ENCODE measurements at places on chromosomes 11 and 22.

DNA sequence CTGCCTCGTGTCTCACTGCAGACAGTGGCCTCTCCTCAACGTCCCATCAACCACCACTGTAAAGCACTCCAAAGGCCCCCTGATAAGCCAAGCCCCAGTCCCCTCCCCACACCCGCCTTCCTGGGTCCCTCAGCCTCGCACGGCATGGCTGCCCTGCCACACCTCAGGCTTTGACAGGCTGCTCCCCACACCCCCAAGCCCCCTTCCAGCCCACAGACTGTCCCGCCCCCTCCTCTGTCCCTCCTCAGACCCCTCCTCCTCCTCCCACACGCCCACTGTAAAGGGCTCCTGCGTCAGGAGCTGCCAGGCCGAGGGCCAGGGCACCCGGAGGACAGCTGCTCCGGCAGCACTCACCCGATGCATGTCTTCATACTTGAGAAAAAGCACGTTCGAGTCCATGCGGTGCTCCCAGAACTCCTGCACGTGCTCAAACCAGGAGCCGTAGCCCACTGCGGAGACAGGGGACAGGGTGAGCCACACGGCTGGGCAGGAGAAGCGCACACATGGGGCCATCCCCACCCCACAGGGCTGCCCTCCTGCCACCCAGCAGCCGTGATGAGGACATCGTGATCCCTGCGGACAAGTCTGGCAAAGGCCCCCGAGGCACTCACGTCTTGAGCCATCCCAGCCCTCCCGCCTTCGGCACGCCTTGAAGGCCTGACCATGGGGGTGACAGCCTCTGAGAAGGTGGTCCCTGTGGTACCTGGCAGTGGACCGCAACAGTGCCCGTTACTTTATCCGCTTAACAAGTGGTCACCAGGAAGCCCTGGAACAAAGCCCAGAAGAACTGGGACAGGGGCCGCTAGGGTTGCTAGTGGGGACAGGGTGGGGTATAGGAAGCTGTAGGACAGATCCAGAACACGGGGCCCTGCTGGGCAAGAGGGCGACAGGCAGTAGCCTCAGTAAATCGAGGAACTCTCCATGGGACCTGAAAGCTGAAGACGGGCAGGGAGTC is 21.5 kb upstream of the EFCAB6 start:
- no peak for DNase-seq

DNA sequence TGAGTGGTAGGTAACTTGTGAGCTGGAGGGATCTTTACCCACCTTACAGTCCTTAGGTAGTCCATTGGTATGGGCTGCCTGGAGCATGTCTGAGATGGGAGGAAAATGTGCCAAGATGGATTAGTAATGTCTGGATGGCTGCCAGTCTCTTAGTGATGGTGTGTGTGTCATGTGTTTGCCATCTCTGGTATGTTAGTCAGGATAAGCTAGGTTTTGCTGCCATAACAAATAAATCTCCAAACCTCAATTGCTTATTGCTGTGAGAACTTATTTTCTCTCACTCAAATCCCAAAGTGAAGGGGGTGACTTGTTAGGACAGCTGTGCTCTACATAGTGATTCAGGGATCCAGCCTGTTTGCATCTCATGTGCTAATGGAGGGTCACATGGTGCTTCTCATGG is 40.9 kb upstream of the MYEOV start:
- DNase-seq: no peak

- peak; percentile 76 for DNase-seq
Measured at GRCh38 chr11:67303132-67303834, at the start of gene SSH3. TSS of gene SSH3 (plus strand) at chr11:67303530. CDS start at chr11:67303626, 96 bp downstream.

GRCh38 chr11:122910775-122911174 is 28.2 kb downstream of the JHY start:
- no peak for DNase-seq

DNA sequence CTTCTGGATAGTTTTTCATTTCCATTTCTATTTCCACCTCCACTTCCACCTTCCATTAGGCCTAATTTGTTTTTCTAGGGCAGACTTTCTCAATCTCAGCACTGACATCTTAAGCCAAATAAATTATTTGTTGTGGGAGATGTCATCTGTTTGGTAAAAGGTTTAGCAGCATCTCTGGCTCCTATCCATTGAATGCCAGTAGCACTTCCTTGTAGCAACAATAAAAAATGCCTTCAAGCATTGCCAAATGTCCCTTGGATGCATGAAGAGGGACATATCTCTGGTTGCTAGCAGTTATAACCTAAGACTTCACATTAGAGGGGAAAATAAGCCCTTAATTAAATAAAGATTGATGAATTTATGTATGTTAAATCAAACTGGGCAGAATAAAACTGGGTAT is 1.9 kb downstream of the OR52A5 start:
- no peak for DNase-seq

DNA sequence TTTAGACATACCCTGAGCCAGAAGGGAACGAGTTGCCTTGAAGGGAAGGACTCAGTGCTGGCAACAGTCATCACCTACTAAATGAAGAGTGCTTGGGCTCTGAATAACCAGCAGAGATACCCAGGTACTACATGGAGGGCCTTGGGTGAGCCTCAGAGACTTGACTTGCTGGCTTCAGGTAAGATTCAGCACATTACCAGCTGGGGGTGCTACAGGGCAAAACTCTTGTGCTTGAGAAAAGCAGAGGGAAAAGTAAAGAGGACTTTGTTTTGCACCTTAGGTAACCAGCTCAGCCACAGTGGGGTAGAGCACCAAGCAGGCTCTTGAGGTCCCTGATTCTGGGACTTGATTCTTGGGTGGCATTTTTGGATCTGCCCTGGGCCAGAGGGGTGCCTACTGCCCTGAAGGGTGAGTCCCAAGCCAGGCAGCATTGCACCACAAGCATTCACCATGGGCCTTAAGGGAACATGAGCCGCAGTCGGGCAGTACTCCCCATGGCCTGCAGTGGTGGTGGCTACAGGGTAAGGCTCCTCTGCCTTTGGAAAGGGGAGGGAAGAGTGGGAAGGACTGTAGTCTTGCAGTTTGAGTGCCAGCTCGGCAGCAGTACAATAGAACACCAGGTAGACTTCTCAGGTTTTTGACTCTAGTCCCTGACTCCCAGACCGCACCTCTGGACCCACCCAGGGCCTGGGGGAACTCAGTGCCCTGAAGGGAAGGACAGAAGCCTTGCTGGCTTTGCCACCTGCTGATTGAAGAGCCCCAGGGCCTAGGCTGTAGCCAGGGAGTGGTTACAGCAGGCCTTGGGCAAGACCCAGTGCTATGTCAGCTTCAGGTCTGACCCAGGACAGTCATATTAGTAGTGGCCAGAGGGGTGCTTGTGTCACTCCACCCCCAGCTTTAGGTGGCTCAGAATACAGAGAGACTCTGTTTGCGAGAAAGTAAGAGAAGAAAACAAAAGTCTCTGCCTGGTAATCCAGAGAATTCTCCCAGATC is 22.7 kb upstream of the PLEKHA7 start:
- no peak for DNase-seq

Data from RPMI8226 (cell line).